ENCODE measurements at places on chromosomes 3 and 15.
A peak's percentile ranks its signal among the peaks of the same experiment; 100 is the strongest.

DNA sequence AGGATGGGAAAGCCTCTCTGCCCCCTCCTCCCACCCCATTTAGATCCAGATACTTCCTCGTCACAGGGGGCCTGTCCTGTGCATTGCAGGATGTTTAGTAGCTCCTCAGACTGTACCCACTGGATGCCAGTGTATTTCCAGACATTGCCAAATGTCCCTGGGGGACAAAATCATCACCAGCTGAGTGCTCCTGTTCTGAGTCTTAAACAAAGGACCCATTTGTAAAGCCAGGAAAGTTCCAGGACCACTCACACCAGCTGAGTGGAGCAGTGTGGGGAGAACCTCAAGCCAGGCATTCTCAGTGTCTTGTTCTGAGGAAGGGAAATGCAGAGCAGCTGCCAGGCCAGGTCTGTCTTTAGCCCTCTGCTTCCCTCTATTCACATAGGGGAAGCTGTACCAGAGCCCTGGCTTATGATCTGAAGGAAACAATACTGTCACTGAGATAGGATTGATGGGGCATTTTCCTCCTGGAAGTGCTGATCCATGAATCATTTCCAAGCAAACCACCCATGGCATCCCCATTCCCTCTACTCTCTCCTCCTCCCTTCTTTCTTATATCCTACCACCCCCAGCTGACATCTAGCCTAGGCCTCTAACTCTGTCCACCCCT, 67.4 kb upstream of the MEX3B start:
- DNase-seq = no peak

DNA sequence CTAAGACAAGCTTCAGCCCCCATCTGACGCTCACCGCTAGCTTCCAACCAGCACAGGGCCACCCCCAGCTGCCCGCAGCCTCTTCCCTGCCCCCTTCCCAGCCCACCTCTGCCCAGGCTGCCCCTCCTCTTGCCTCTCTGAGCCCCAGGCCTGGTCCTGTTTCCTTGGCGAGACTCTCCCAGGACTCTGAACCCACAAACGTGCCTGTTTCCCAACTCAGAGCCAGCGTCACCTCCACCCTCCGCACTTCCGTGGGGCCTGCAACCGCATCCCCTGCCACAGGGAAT, 35.0 kb downstream of the ZXDC start:
- DNase-seq = no peak

DNA sequence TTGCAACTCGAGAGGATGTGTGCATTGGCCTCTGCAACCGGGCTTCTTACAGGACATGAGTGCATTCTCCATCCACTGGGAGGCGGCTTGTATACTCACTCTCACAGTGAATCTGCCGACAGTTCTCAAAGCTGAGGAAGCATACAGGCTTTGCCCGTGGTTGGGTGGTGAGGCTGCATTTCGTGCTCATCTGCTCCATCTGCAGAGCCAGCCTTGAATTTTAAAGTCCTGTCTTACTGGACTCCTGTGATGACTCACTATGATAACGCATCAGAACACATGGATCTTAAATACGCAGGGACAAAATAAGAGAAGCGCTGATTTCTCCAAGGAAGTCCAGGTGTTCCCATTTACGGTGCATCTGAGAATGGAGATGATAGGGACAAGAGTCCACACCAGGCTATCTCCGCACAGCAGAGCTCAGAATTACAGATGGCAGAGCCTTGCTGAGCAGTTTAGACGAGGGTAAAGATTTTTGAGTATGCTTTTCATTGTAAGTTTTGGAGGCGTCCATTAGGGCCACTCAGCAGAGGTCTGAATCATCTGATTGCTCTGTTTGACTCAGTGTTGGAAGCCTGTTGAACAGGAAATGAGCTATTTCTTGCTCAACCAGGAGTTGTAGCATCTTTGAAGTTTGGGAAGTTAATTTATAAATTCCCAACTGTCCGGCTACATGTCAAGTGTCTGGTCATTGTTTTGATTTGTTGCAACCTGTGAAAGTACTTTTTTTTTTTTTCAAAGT, 87.1 kb downstream of the GABRG3 start:
- no peak for DNase-seq

- no peak for DNase-seq
Measured at GRCh38 chr15:39784125-39784524, 1.5 kb upstream of the FSIP1 start.

- DNase-seq = no peak
Measured at GRCh38 chr3:23746441-23746840, 59.3 kb upstream of the UBE2E1 start.

GRCh38 chr3:141597931-141598330, 111.1 kb downstream of the RASA2 start:
- no peak for DNase-seq

GRCh38 chr15:26771578-26772153, 1.2 kb downstream of the GABRB3 start:
- DNase-seq = peak; percentile 43

- no peak for DNase-seq
Measured at GRCh38 chr3:153963012-153963411, 158.2 kb upstream of the ARHGEF26 start.

DNA sequence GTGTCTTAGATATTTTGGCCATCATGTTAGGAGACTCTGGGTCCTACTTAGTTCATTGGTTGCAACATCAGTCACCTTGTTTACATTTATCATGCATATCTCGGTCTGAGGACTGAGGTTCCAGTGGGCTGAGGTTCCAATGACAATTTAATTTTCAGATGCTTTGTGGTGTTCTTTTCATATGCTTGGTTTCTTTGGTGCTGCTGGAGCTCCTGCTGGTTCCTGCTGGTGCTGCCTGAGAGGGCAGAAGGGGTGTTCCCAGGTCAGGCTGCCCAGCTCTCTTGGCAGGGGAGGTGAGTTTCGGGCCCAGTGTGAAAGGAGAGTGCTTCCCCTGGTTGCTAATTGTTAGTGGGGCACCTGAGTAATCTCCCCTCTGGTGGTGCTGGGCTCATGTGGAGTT, 6.9 kb upstream of the KLHL40 start:
- DNase-seq = no peak

DNA sequence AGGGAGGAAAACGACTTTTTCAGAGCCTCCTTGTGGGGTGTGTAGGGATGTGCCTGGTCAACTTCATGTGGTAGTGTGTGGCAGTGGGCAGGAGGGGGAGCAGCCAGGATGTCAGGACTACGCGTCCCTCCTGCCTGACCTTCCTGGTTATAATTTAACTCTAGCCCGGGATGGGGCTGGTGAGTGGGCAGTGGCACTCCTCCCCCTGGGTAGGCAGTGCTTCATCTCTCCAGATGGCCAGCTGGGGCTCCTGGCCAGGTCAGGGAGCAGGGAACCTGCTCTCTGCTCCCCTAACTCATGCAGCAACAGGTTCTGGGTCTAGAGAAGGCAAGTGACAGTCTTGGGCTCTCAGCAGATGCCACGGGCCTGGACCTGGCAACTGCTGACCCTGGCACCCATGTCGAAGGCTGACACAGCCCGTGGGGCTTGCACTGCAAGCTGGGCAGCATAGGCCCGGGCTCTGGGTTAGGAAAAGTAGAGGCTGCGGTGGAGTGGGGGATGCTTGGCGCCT, 2.6 kb downstream of the ITIH4 start:
- no peak for DNase-seq

- no peak for DNase-seq
Measured at GRCh38 chr15:52783929-52784798, 6.0 kb downstream of the ONECUT1 start.

DNA sequence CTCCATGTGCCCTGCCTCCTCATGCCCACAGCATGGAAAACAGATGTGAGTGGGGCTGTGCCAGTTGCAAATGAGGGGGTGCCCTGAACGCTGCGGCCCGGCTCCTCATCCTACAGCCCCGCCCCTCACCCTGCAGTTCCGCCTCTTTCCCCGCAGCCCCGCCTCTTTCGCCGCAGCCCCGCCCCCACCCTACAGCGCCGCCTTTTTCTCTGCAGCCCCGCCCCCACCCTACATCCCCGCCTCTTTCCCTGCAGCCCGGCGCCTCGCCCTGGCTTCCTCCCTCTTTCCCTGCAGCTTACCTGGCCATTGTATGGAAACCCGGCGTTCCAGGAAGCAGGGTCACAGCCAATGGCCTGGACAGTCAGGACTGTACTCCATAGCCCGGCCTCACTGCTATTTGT, 284.9 kb downstream of the TLE3 start:
- DNase-seq = no peak

GRCh38 chr3:51955893-51956770, 951 bp downstream of the GPR62 start:
- DNase-seq = no peak

- peak; percentile 14 for DNase-seq
Measured at GRCh38 chr15:85771781-85772445, 22.8 kb downstream of the KLHL25 start.

GRCh38 chr3:61353382-61353781, 102.1 kb upstream of the FHIT start:
- no peak for DNase-seq

- peak; percentile 42 for DNase-seq
Measured at GRCh38 chr3:156473341-156473740, 81.6 kb downstream of the SSR3 start.

DNA sequence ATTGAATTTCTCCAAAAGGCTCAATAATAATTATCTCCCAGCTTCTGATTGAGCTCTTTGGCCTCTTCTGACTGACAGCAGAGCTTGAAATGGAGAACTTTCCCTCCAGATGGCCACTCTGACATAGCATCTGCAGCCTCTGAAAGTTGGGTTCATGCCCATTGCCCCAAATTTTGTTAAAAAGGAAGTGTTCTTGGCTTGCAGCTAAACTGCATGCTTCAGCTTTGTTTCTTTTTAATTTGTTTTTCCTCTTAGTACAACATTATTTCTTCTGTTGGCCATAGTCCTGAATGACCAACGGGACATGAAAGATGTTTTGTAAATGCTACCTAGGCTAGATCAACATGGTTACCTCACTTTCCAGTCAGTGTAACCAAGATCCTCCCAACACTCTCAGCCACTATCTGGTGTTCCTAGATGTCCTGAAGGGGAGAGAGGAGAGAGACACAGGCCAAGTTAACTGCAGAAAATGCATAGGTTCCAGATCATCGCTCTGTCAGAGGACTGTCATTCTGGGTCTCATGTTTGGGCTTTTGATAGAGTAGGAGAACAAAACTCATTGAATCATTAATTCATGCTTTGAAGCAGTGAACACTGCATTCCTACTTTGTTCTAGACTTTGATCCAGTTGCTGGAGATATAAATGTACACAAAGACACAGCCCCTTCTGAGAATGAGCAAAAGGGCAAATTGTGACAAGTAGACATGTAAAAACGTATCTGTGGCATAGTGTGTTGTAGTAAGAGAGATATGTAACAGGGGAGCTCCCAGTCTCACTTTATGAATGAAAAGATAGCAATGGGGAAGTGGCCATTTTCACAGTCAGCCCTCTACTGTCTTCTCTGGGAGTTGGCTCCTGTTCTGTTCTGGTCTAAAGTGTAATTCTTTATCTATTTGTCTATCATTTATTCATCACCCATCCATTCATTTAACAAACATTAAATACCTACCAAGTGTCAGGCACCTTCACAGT, 156.2 kb downstream of the ZNF621 start:
- no peak for DNase-seq

DNA sequence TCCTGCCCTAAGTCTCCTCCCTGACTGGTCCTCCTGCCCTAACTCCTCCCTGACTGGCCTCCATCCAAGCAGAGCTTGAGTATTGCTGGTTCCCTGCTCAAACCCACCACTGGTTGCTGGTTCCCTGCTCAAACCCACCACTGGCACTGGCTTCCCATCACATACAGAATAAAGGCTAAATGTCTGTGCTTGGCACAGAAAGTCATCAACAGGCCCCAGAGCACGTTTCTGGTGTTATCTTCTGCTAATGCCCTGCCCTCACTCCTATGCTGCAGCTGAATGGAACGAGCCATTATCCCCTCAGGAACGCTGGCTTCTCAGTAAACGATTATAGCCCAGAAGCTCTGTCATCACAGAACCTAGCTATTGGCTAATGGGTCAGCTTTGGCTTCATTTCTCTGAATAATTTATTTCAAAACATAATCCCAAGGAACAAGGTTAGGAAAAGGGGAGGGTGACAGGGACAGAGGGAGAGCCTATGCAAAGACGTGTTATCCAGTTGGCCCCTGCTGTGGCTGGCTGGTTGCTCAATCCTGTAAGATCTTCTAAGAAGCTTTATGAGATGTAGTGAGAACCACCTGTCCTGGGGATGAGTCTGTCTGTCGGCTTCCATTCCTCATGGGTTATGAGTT, 6.3 kb upstream of the MUC20 start:
- DNase-seq = no peak

DNA sequence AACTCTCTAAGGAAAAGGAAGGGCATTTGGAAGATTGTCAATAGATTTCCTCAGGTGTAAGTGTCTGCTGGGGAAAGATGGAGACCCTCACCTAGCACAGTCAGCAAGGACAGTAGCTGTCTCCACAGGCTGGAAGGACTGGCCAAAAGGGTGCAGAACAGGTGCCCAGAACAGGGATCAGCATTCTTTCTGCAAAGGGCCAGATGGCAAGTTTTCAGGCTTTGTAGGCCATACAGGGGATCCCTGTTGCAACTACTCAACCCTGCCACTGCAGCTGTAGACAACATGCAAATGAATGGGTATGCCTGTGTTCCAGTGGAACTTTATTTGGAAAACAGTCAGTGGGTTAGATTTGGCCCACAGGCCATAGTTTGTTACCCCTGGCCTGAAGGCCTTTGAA, 8.1 kb downstream of the AGBL1 start:
- no peak for DNase-seq

- DNase-seq = no peak
Measured at GRCh38 chr3:21357241-21357640, 393.8 kb downstream of the ZNF385D start.

DNA sequence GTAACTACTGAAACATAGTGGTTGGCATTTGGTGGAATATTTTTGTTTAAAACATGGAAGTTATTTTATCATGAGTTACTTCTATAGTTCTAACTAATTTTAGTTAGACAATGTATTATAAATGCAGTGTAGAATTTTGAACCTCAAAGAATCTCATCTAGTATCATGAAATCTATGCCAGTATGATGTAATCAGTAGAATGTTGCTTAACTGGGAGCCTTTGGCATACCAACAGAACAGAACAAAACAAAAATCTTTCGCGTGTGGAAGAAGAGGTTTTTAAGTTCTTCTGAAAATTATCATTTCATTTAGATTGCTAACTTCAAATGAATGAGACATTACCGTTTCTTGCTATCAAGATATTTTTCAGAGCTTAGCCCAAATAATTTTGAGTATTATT, 98.4 kb upstream of the LRRFIP2 start:
- DNase-seq = no peak

- peak; percentile 24 for DNase-seq
Measured at GRCh38 chr3:88031642-88032077, 27.1 kb downstream of the CGGBP1 start.

Measured in DMS79 treated with DMSO at 0.1 percent for 48 hours (cell line).